ENCODE measurements at places on chromosomes 11 and 22.

DNA sequence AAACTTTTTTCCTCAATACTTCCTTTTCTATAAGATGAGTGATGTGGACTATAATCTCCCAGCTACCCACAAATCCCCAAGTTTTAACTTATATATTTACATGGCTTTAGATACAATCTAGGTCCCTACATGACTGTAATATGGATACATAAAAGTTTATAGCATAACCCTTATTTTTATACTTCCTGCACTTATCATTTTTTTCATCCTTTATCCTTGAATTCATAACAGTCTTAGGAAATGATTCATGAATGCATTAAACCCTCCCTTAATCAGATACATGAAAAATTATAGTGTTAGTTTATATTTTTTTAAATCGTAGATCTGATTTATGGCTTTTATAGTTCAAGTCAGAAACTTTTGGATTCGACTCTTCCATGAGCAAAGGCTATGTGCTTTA lies 195.8 kb downstream of the MAML2 start:
- DNase-seq = no peak

GRCh38 chr11:130128626-130129025 lies 31.0 kb upstream of the ST14 start:
- DNase-seq = no peak

DNA sequence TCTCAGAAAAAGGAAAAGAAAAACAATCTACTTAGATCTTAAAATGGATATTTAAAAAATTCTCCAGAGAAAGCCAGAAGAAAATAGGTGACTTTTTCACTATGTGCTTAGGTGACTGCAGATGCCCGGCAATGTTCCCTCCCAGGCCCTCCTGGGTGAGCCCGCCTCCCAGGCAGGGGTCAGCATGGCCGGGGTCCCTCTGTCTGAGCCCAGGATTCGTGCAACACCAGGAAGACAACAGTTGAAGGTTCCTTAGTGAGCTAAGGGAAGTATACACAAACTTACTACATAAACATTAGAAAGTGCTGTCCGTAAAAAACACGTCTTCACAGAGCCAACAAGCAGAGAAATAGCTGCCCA lies 11.6 kb downstream of the MAPK8IP2 start:
- DNase-seq = no peak

DNA sequence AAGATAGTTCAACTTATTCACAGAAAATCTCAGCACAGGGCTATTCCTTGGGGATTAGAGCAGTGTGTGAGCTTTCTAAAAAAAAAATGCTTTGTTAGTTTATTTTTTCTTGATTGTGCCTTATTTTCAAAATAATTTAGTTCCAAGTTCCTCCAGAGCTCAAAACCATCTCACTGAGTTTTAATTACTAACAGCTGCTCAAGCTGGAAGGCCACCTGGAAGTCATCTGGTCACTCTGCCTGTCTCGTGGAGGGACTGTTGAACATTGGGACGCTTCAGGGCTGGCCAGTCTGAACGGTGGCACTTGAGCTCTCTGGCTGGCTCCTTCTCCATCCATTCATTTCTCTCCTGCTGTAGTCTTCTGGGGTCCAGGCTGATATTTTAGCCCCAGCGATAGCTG lies 4.0 kb downstream of the OR51E1 start:
- no peak for DNase-seq

DNA sequence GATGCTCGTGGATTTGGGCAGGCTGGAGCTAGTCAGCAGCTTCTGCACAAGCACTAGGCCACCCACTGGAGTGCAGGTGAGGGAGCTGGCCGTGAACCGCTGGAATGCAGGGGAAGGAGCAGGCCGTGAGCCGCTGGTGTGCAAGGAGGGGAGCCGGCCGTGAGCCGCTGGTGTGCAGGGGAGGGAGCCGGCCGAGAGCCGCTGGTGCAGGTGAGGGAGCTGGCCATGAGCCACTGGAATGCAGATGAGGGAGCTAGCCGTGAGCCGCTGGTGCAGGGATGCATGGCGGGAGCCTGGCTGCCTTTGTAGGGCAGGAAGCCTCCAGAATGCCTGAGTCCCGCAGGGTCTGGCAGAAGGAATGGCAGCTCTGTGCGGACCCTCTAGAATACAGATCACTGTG lies 4220.0 kb upstream of the OR11H1 start:
- no peak for DNase-seq

DNA sequence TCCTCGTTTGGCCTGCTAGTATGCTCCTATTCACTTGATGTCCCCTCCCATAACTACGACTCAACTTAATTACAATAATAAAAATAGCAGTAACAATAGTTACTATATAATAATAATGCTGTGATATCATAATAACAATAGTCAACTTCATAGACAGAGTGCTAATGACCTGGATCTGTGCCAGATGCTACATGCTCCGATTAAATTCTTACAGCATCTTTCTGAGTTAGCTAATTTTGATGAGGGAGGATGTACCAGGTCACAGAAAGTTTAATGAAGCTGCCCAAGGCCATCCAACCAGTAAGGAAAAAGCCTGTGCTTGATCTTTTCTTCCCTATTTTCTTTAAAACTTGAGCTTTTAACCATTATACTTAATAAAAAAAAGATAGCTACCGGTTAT lies 413.4 kb upstream of the LRRC4C start:
- DNase-seq = no peak

- peak; percentile 70 for DNase-seq
Observed at GRCh38 chr11:131668500-131669400, 298.3 kb downstream of the NTM start.

- no peak for DNase-seq
Observed at GRCh38 chr11:100515087-100515486, 172.0 kb upstream of the ARHGAP42 start.

- DNase-seq = no peak
Observed at GRCh38 chr22:32818446-32819115, 17.1 kb downstream of the TIMP3 start.

GRCh38 chr11:102430158-102430836 lies 22.3 kb downstream of the TMEM123 start:
- peak; percentile 75 for DNase-seq

- no peak for DNase-seq
Observed at GRCh38 chr11:128525411-128526243, 61.7 kb downstream of the ETS1 start.

DNA sequence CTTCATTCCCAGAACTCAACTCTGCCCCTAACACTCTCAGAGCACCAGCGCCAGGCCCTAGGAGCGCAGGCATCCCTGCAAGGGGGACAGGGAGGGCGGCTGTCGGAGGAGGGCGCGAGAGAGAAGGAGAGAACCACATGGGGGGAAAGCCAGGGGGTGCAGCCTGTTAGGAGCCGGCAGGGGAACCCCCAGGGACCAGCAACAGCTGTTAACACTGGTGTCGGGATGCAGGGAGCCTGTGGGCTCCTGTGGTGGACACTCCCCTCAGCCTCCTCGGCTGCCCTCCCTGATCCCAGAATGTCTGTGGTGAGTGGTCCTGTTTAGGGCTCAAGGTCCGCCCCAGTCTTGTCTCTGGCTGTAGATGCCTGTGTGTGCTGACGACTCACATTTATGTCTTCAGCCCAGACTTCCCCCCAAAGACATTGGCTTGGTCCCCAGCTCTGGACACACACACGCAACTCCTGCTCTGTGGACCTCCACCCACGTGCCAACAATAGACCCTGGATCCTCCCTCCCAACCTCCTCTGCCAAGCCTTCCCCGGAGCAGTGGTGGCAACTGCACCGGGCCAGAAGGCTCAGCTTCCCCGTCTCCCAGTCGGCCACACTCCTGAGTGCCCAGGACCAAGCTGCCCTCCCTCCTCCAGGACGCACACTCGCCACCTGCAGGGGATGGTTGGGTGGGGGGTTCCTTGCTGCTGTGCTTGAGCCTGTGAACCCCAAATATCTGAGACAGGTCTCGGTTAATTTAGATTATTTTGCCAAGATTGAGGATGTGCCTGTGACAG lies 817 bp upstream of the IFITM5 start:
- no peak for DNase-seq

- DNase-seq = no peak
Observed at GRCh38 chr11:27388001-27388400, 25.0 kb upstream of the CCDC34 start.

DNA sequence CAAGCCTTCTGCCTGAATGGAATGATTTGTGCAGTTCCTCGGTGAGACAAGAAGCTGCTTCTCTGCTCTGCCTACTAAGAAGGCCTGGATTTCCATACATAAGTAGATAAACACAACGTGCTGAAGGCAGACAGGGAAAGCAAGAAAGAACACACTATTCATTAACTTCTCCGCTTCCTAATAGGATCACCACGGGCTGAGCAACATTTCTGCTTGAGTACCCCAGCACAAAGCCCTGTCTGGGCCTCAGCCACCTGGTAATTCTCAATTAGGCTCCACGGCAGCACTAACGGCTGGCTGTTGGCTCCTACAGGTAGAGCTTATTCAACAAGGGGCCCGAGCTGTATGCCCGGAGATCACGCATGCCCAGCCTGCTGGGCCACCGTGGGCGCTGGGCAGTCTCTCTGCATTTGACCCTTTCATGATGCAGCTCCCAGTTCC lies 1156.6 kb downstream of the TBC1D22A start:
- DNase-seq = no peak

DNA sequence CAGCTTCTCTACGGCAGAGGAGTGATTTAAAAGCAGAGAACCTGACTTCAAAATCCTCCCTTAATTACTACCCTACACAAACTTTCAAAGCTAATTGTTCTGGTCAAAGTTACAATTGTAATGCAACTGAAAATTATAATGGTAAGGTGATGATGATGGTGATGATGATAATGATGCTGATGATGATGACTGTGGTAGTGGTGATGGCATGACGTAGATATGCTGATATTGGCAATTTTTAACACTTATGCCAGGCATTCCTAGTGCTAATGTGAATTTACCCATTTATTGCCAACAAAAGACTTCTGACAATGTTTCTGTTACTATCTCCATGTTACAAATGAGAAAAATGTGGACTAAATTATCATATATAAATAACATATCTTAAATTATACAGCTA lies 1831.1 kb downstream of the LRRC4C start:
- DNase-seq = no peak

GRCh38 chr22:21098099-21098671 lies 52.4 kb downstream of the LRRC74B start:
- DNase-seq = no peak
